ENCODE measurements at places on chromosomes 4 and X.

DNA sequence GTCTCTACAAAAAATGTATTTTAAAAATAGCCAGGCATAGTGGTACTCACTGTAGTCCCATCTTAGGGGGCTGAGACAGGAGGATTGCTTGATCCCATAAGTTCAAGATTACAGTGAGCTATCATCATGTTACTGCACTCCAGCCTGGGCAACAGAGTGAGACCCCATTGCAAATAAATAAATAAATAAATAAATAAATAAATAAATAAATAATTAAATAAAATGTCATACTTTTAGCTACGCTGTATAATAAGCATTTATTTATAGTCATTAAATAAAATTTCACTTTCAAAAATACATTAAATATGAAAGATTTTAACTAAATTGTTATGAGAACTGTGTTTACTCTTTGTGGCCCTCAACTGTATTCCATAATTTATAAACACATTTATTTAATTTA is 1124.2 kb downstream of the PCDH7 start:
- DNase-seq = no peak

GRCh38 chr4:108683479-108683878 is 33.1 kb downstream of the OSTC start:
- DNase-seq = no peak

GRCh38 chr4:115515366-115515765 is 401.9 kb upstream of the NDST4 start:
- DNase-seq = no peak

- no peak for DNase-seq
Measured at GRCh38 chr4:121654738-121655137, 42.0 kb downstream of the ANXA5 start.

All from WTC11 (cell line).